ENCODE measurements at places on chromosomes 16 and 17.

DNA sequence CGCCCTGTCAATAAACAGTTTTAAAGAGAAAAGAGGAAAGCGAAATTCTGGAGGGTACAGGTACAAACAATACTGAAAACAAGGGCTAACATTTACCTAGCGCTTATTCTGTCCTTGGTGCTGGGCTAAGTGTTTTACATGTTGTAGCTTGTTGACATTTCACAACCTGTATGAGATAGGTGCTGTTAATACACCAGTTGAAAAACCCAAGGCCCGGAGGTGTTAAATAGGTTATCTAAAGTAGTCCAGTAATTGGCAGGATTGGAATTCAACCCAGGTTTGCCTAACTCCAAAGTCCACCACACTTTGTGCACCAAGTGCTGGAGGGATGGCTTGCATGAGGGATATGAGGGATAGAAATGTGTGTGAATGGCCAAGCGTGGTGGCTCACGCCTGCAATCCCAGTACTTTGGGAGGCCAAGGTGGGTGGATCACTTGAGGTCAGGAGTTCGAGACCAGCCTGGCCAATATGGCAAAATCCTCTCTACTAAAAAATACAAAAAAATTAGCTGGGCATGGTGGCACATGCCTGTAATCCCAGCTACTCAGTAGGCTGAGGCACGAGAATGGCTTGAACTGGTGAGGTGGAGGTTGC lies 2.9 kb downstream of the ATP6V0D1 start:
- no peak for DNase-seq

DNA sequence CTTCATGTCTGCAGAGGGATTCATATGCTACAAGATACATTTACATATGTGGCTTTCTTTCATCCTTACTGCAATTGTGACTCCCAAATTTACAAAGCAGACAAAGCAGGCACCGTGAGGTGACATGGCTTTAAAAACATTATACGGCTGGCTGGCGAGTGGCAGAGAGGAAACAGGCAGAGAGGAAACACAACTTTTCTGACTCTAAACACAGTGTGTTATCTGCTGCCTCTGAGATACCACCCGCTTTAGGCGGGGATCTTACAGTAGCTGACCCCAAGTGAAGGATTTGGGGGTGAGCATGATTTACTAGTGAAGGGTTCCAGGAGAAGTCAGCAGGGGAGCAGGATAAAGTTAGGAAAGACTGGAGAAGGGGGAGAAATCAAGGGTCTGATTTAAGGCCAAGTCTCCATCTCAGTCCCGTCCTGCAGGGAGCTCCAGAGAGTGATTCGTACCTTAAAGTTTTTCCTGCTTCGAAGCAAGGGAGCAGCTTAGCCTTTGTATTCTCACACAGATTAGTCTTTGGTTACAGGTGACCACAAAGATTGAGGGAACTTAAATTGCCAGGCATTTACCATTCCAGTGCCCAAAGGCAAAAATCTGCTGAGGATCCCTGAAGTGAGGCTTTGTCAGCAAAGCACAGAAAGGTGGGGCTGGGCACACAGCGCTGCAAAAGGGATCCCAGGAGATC lies 355.0 kb downstream of the GRIN2A start:
- no peak for DNase-seq

DNA sequence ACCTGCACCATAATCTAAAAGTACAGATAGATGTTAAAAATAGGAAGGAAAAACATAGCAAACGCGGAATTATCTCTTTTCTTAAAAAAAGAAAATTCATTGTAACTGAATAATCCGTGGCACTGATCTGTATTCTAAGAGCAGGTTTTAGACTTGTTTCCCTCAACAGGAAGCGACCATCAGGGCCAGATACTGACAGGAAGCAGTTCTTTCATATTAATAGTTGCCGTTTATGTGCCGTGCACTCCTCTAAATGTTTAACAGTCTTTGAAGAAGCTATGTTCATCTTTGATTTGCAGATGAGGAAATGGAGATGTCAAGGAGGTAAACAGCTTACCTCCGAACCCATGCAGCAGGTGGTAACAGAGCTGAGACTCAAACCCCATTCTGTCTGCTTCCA lies 23.6 kb downstream of the DYNLRB2 start:
- DNase-seq = no peak

DNA sequence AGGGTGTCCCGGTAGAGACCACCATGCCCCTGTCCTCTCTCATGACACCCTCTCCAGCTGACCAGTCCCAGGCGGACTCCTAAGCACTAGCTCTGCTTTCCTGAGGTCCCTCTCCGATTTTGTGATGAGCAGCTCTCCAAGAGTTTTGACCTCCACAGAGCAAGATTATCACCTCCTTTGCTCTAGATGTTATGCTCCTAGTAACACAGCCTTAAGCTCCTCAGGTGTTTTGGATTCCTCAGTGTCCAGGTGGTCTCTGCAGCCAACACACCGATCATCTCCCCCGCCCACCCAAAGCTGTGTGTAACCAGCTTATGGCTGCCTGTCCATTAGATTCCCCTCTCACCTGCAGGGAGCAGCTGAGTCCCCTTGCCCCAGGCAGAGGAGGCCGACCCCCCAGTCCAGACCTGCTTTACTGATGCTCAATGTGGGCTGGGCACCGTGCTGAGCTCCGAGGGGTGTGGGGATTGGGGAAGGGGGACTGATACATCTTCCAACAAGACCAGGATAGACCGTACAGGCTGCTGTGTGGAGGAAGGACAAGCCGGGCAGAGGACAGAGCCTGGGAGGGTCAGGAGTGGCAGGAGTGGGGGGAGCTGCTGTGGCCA lies 2.3 kb downstream of the TRPV3 start:
- DNase-seq = no peak

DNA sequence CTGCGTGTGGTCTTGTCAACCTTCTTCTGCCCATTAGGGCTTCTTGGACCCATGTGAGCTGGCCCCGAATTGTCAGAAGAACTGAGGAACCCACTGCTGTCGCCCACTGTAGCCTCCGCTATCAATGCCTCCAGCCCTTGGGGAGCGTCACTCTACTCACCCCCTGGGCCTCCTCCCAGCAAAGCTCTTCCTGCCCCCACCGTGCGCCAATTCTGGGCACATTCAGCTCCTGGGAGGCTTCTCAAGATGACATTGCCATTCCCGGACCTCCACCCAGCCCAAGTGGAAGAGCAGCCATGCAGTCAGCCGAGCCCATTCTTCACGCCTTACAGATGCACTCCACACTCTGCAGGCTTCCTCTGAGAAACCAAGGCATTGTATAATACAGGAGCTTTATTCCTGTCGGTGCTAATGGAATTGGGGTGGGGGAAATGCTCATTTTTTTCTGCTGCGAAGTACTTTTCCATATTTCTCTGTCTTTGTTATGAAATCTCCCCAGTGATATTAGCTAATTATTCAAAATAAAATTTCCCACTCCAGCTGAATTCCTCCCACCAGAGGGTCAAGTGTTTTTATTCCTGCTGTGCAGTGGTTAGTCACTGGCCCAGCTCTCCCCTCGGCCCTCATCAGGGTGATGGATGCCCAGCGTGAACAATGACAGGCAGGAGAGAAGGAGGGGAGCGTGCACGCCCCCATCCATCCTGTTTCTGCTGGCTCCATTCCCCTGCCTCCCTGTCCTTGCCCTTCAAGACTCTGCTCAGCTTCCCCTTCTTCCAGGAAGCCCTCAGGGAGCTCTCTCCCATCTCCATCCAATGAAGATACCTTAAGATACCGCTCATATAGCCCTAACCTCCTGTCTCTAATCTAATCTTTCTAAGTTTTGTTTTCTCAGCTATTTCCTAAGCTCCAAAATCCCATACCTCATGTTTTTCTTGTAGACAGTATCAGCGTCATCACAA lies 87.7 kb downstream of the C16orf95 start:
- no peak for DNase-seq

DNA sequence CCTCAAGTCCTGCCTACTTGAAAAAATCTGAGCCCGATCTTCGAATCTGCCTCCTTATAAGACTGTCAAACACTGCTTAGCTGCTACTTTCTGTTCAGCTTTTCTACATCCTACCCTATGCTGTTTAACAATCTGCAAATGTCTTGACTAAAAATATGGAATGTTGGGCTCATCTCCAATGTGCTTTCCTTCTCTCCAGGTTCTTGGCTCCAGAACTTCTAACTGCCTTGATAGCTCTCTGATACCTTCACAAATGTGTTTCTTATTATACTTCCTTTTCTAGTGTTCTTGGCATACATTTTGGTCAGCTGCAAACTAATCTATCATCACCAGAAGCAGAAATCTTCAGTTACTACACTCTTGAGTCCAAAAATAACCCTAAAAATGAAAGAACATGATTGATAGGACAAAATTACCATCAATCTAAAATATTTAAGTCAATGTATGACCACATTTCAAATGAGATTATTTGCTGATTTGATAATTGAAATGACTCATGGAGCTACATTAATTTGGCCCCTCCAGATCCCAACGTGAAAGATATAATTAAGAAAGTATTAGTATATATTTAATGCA lies 372.3 kb upstream of the MON1B start:
- no peak for DNase-seq

GRCh38 chr17:27085517-27085916 lies 208.4 kb upstream of the WSB1 start:
- no peak for DNase-seq

DNA sequence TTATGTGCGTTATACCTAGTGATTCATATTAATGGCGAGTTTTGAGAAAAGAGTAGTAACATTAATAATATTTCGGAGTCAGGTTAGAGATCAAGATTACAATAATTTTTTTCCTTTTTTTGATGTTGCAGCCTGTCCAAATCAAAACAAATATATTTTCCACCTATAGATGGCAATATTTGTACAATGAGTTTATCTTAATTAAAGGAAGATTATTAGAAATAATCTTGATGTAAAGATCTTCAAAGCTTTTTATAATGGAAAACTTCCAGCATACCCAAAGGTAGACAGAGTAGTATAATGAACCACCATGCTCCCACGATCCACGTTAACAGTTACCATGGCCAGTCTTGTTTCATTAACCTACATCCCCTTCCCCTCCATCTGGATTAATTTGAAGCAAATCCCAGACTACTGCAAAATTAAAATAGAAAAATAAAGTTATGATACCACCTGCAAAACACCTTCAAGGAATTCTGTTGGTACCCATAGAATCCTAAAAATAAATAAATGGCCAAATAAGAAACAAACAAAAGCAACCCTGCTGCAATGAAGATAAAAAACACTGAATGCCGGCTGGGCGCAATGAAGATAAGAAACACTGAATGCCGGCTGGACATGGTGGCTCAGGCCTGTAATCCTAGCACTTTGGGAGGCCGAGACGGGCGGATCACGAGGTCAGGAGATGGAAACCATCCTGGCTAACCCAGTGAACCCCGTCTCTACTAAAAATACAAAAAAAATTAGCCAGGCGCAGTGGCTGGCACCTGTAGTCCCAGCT lies 46.5 kb upstream of the GINS3 start:
- DNase-seq = no peak

DNA sequence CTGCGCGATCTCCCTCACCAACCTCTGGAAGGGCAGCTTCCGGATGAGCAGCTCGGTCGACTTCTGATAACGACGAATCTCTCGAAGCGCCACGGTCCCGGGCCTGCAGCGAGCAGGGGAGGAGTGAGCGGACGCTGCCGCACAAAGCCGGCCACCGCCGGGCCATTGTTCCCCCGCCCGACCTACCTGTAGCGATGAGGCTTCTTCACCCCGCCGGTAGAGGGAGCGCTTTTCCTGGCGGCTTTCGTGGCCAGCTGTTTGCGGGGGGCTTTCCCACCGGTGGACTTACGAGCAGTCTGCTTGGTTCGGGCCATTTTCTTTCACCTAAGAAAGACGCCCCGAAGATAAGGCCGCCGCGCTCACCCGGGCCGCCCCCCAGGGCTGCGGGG lies 5.8 kb upstream of the UNK start:
- no peak for DNase-seq

DNA sequence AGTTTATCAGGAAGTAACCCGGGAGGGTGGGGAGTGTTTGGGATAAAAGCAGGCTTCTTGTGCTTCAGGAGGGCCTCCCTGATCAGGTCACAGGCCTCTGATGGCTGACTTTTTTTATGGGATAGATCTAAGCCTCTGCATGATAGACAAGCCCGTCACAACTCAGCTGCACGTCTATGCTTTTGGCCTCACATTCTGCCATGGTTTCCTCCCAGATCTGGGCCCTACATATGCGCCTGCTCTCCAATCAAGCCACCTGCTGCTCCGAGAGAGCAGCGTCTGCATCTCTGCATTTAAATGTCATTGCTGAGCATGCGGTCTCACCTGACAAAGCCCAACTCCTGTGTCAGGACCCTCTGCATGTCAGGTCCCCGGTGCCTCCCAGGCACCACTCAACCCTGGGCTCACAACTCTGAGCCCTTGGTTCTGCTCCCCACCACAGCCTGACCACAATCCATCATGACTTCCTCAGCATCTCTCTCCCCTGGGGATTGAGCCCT lies 45.3 kb upstream of the SREBF1 start:
- DNase-seq = no peak

GRCh38 chr16:63373744-63374143 lies 1337.5 kb upstream of the CDH8 start:
- DNase-seq = no peak

DNA sequence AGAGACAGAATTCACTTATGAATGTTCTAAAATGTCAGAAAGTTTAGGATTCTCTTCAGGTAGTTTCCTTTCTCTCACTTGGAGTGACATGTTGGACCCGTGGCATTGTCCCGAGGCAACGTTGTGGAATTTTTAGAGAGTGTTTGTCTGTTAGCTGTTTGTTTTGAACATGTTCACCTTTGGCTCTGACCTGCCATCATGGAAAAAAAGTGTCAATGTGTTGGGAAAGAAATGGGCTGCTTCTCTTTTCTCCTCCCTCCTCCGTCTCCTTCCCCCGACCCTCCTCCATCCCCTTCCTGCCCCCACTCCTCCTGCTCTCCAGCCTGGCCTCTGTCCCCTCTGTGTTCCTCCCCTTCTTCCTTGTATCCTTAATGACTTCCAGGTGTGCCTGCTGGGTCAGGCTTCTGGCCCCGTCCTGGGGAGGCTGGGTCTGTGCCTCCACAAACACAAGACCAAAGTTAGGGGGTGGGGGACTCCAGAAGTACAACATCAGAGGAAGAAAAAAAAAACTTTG lies 463.1 kb downstream of the MAF start:
- no peak for DNase-seq

GRCh38 chr16:87066133-87067002 lies 250.8 kb downstream of the C16orf95 start:
- DNase-seq = no peak

DNA sequence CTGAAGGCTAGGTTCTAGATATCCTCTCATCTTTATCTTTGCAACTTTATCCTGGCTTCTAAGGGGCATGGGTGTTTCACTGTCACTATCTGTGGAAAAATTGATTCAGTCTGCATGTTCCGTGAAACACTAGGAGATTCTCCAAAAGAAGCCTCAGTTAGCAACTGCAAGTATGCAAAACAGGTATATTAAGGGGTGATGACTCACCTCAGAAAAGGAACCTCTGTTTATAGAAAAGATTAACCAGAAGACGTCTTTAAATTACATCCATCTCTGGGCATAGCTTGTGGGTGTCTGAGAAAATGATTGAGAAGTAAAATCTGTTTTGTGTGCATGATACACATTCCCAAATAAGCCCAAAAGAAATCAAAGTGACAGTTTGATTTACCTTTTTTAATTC lies 353.8 kb upstream of the HSBP1 start:
- DNase-seq = no peak

GRCh38 chr16:8888951-8889892 lies 7.1 kb downstream of the LITAFD start:
- DNase-seq = no peak

GRCh38 chr17:21024024-21024423 lies 18.8 kb downstream of the USP22 start:
- no peak for DNase-seq

- DNase-seq = no peak
Observed at GRCh38 chr17:27878776-27879562, 14.2 kb downstream of the LYRM9 start.

Data from skeletal muscle cell (primary cell).